Suppressor macrophage treated with lipopolysaccharide for 1 hour (primary cell): ENCODE measurements at places on chromosomes 5 and 9.

DNA sequence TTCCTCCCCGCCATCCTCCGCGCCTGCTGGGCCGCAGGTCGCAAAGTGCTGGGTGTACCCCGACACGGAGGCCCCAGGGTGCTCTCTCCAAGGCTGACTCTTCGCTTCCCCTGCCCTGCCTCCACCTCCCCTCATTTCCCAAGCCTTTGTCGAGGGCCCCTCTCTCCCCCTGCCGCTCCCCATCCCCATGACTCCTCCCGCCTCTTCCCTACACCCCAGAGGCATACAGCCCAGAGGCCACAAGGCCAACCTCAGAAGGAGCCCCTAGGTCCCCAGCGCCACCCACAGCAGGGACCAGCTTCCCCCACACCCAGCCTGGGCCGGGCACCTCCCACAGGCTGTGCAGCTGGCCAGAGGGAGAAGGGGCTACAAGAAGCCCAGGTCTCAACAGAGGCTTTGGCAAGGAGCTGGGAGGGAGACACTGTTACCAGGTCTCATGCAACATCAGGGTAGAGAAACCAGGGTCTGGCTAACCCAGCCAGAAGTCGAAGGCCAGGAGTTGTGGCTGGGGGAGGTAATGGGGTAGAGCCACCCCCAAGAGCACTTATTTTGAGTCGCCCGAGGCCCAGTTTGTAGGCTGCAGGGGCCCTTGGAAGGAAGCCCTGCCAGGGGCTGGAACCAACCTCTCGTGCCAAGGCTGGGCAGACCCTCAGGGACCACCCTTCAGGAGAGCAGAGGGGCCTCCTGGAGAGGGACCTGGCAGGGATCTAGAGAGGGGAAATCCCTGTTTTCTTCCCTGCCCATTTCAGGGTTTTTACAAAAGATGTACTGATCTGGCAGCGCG, 24.5 kb upstream of the SARDH start:
- no peak for DNase-seq

DNA sequence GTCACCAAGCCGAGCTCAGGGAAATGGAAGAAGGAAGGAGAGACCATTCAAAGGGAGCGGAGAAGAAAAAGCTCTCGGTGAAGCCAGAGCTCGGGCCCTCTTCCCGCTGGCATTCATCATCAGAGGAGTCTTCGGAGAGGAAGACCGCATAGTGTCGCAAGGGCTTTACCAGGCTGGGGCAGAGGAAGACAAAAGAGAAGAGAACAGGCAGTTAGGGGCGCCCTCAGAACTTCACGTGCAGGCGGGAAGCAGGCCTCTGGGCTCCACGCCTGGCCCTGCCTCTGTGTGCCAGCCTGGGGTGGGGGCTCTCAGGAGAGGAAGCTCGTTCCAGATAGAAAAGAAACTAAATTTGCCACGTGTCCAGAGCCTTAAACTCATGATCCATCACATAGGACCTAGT, 31.7 kb downstream of the CRB2 start:
- DNase-seq, result peak; percentile 48

GRCh38 chr5:74192606-74193299, 447.8 kb downstream of the ENC1 start:
- DNase-seq, result no peak

DNA sequence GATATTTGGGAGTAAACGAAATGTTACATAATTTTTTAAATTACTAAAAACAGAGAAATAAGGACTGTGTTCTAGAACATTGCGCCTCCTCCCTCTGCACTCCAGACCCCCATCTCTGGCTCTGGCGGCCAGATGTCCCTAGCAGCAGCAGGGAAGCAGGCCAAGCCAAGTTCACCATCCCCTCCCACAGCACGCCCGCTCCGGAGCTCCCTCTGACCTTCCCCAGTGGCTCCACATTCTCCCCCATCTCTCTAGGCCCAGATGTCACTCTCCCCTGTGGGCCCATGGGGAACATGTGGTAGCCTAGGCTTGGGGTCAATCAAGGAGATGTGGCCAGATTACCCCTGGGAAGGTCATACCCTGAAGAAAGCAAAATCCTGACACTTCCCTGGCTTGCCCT, 6.3 kb upstream of the WNK2 start:
- no peak for DNase-seq

GRCh38 chr5:157718519-157718918, 12.7 kb upstream of the THG1L start:
- DNase-seq, result peak; percentile 57

DNA sequence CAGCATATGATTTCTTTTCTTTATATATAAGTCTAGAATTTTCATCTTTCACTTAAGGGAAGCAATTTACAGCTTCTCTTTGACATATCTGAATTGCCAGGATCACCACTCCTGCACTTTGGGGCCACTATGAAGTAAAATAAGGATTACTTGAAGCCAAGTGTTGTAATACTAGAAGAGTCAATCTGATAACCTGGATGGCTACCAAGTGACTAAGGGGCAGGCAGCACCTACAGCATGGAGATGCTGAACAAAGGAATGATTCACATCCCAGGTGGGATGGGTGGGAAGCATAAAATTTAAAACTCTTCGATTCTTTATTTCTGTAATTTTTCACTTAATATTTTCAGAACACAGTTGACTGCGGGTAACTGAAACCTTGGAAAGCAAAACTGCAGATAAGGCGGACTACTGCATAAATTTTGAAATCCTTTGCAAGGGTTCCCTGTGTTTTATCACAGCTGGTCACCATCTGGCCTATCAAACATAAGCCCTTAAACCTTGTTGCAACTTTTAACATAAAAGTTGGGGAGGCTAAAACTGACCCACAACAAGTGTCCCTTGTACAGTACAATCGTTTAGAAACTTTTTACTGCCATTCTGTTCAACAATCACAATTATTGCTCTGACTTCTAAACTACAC, 31.2 kb downstream of the NR3C1 start:
- DNase-seq, result no peak

GRCh38 chr5:88875341-88876234, 7.4 kb downstream of the MEF2C start:
- peak; percentile 61 for DNase-seq

GRCh38 chr9:22916148-22916547, 469.5 kb downstream of the DMRTA1 start:
- DNase-seq, result no peak

DNA sequence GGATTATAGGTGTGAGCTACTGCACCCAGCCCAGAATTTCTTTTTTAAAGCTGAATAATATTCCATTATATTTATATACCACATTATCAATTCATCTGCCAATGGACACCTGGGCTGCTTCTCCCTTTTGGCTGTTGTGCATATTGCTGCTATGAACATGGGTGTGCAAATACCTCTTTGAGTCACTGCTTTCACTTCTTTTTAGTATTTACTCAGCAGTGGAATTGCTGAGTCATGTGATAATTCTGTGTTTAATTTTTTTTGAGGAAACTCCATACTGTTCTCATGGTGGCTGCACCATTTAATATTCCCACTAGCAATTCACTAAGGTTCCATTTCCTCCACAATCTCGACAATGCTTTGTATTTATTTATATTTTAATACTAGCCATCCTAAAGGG, 36.1 kb upstream of the KIF4B start:
- peak; percentile 25 for DNase-seq

- peak; percentile 97 for DNase-seq
Measured at GRCh38 chr9:35844628-35845270, 15.7 kb downstream of the TMEM8B start.
